Brain pericyte (primary cell): ENCODE measurements at places on chromosomes 1 and 21.

GRCh38 chr1:33719771-33720670 is 143.9 kb upstream of the HMGB4 start:
- no peak for DNase-seq

DNA sequence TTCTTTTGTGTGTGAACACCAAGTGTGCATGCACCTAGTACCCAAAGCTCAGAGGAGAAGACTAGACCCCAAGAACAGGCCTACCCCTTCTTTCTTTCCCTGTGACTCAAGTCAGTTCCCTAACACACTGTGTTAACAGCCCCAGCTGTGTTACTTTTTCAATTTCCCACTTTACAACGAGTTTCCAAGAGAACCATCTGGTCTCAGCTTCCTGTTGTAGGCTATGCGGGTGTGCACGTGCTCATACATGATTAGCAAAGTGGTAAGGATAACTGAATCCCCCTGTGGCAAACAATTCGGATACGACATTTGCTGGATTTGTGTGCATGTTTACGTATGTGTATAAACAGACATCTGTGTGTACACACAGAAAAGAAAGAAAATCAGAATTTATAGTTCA is 17.9 kb downstream of the IFNAR2 start:
- DNase-seq, result no peak

DNA sequence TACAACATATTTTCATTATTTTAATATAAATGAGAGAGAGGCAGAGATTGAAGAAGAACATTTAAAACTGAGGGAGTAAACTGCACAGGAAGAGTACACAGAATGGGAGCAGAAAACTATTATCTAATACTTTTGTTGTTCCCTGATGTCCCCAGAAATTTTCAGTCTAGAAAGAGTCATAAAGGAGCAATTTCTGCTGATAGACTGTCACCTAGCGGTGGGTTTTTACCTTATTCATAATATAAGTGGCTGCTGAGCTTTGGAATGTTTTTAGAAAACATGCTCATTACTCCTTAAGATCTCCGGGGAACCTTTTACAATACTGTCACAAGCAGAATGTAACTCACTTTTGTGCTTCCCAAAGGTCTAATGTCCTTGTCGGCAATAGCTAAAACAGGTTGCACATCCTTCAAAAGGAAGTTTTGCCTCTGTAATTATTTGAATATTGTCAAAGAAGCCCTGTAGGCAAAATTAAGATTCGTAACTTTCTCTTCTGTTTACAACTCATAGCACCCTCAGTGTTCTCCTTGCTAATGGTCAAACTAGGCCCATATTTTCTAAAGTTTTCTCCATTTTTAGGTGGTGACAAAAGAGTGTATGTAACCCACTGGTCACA is 4.9 kb upstream of the NPL start:
- DNase-seq, result no peak

GRCh38 chr21:36055551-36055950 is 4.8 kb downstream of the SETD4 start:
- no peak for DNase-seq

DNA sequence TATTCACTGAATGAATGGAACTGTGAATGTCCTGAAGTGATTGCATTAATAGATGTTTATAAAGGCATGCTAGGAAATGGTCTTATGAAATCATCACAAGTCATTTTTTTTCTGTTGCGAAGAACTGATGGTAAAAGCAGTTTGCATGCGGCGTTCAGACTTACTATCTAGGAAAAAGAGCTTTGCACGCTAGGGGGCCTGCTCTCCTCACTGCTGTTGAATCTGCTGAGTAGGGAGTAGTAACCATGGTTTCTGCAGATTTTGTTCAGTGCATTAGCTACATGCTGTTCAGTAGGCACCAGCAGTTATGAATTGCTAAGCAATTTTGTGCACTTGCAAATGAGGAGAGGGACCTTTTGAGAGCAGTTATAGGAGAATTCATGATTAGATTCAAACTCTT is 57.9 kb downstream of the CENPF start:
- peak; percentile 77 for DNase-seq

- DNase-seq, result no peak
Observed at GRCh38 chr1:94741510-94741909, 78.6 kb upstream of the SLC44A3 start.

DNA sequence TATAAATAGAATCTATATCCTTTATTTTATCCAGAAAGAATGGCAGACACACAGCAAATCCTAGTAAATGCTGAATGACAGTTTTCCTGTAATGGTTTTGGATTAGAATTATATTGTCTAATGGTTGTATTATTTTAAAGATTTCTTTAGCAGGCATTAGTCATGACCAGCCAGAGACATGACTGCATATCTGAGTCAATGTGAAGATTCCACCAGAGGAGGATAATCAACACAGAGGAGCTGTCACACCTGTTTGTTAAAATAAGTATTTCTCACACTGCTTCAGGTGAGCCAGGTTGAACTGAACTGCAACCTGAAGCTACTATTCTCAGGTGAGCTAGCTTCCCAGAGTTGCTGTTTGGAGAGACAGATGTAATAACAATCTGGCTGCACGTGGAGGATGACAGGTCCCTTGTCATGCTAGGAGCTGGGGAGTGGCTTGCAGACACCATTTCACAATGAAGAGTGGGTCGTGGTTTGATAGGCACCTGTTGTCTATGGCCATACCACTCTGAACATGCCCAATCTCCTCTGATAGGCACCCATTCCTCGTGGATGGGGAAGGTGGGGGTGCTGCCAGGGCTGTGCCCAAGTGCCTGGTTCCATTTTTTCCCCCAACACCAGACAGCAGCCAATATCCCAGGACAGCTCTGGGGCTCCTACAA is 94.3 kb downstream of the KCNJ6 start:
- DNase-seq, result no peak
